ENCODE measurements at places on chromosomes 2 and 18.

- peak; percentile 23 for DNase-seq
Observed at GRCh38 chr2:233803292-233803911, 25.3 kb downstream of the MROH2A start.

- DNase-seq = no peak
Observed at GRCh38 chr2:14285812-14286211, 346.7 kb upstream of the LRATD1 start.

DNA sequence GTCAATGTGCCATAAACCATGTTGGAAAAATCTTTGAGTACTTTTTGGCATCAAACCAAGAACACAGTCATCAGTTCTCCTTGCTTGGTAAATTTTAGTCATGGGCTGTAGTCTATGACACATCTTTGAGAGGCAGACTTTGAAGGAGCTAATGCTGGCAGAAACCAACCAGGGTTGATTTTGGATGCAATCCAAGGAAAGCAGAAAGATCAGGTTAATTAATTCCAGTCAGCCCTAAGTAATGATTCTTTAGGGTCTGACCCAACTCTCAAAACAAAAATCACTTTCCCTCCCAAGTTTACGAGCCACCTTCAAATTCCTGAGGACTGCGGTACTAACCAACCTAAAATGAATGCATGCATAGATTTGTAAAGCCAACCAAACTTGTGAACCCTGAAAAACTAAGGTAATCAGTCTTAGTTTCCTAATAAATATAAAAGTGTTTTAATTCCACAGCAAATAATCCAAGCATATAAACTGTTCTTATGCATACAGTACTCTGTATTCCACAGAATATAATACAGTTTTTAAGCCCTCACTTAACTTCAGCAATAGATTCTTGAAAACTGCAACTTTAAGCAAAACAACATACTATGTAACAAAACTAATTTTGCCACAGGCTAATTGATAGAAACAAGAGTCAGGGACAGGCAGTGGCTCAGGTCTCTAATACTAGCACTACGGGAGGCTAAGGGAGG, 22.0 kb downstream of the AP1S3 start:
- no peak for DNase-seq

- DNase-seq = no peak
Observed at GRCh38 chr2:25266399-25266798, 75.3 kb downstream of the DNMT3A start.

- no peak for DNase-seq
Observed at GRCh38 chr2:167749660-167750059, 497.7 kb downstream of the STK39 start.

DNA sequence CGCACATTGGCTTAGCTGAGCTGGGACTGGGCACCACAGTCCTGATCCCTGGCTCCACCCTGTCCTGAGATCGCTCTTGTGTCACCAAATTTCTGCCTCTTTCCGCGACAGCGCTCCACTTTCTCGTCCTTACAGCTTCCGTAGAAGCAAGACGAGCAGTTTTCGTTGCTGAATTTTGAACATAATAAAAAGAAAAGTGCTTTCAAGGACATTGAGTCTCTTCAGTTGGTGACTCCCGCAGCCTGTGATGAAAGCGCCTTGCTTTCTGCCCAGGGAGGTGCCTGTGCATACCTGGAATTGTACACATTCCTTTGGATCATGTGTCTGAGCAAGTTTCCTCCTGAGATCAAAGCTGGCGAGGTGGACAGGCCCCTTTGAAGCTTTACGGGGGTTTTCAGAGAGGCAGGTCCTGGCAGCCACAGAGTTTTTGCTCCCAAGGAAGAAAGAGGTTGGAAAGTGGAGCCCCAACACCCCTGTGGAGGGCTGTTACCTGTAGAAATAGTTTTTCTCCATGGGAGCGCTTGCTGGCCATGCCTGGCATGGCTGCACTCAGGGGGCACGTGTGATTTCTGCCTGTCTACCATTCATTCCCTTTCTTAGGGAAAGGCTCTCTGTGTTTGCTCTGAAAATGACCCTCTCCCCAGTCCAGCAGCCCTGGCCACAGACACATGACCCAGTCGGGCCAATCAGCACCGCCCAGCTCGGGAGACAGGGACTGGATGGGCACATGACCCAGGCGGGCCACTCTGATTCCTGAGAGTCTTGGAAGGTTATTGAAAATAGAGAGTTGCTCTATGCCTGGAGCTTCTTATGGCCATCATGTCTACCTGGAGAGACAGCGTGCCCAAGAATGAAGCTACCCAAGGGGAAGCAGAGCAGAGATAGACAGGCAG, 115.6 kb upstream of the OTOS start:
- DNase-seq = no peak

DNA sequence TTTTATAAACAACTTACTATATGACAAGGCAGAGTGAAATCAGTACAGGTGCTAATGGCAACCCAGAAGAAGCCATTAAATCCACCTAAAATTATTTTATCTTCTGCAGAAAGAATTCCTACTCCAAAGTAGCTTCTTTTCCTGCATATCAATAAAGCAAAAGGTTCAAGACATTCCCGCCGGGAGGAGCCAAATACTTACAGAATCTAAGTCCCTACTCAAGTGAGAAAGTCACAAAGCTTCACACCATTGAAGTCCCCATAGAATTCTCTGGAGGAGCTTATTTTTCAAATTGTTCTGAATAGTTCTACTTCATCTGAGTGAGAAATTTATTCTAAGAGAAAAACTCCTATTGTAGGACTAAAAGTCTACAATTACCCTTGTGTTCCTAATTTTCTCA, 233.7 kb upstream of the HNRNPA3 start:
- no peak for DNase-seq

DNA sequence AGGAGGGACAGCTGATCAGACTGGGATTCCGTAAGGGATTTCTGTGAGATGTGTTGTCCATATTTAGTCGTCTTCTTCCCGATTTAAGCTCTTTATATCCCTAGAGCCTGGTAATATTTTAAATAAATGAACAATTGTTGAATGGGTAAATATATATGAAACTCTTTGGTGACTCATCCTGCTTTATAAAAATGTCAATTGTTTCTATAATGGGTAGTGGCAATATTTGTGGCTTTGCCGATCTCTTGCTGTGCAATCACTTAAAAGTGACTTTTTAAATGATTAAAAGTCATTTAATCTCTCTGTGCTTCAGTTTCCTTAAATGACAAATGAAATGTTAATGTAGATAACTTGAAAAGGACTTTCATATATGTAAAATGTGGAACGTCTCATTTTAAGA, 339.2 kb downstream of the RNF144A start:
- DNase-seq = no peak

GRCh38 chr2:68710336-68710735, 24.3 kb upstream of the ARHGAP25 start:
- DNase-seq = no peak

DNA sequence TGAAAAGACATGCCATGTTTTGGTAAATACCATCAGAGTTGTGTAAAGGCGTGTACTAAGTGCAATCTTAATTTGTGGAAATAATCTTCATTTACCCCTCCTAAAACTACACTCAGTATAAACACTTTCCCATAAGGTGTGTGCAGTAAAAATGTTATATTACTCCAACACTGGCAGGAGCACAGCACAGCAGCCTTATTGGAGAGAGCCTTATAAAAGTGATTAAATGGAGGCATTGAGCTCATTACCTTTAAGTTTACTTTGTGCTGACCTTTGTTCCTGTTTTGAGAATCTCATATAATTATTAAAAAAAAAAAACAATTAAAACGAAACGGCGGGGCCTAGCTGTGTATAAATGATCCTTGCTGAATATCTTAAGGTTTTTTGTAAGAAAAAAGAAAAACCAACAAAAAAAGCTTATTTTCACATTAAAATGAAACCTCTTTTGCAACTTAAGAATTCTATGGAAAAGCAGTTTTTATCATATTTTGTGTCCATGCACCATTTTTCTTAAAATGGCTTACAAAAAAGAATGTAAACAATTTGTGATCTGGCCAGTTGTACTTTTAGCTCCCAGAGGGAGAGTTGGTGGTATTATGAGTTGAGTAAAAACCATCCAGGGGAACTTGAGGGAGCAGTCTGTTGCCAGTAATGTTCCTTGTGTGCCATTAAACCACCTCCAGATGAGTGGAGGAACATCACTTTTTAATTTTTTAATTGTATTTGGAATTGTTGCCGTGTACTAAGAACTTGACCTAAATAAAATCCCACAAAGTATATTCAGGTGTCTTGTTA, 103.4 kb downstream of the ABI2 start:
- DNase-seq = no peak

- DNase-seq = no peak
Observed at GRCh38 chr2:145939949-145940348, 1420.0 kb upstream of the ZEB2 start.

DNA sequence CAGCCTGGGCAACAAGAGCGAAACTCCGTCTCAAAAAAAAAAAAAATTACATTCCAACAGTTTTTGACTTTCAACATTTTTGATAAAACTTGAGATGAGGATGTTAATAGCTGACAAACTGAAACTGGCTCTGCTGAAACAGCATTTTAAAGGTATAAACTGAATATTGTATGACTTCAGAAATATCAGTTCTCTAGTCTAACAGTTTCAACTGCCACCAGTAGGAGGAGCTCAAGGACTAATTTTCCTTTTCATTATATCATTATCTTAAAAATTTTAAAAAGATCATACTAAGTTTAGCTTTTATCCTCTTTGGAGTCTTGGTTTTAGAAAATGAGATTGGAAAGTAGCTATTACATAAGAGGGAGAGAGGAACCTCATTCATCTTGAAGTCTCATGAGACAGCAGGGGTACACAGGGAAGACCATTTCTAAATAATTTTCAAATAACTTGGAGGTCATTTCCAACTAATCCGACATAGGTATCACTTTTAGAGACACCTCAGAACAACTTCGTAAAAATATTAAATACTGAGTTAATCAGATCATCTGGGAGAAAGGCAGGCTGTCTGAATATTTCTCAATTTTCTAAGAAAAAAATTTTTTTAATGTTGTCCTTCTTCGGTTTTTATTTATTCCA, 37.6 kb upstream of the MCM6 start:
- DNase-seq = no peak

- no peak for DNase-seq
Observed at GRCh38 chr2:126512026-126512425, 143.9 kb upstream of the GYPC start.

- DNase-seq = no peak
Observed at GRCh38 chr2:5077479-5078089, 614.6 kb upstream of the SOX11 start.

DNA sequence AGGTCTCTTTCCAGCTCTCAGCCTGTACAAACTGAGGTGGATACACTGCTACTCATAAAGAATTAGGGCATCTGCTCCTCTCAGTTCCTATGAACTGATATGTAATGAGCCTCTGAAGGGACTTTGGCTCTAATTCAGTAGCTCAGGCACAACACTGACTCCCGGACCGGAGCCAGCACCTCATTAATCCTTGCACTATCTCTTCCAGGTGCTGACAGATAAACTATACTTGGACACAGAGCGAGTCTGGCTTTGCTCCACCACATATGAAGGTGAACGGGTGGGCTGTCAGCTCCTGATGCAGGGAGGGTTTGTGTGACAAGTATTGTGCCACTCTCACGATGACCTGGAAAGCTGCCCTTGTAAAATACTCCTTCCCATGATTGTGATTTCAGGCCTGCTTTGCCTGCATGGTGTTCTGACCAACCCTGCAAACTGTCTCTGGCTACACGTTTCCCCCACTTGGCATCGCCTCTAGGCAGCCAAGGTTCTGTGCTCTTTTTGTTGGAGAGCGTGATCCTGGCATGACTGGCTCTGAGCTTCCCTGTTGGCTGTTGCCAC, 111.6 kb upstream of the LMAN1 start:
- DNase-seq = no peak

GRCh38 chr2:101341421-101341820, 32.9 kb upstream of the RNF149 start:
- no peak for DNase-seq

GRCh38 chr2:231890896-231891513, 35.2 kb downstream of the NPPC start:
- peak; percentile 33 for DNase-seq

DNA sequence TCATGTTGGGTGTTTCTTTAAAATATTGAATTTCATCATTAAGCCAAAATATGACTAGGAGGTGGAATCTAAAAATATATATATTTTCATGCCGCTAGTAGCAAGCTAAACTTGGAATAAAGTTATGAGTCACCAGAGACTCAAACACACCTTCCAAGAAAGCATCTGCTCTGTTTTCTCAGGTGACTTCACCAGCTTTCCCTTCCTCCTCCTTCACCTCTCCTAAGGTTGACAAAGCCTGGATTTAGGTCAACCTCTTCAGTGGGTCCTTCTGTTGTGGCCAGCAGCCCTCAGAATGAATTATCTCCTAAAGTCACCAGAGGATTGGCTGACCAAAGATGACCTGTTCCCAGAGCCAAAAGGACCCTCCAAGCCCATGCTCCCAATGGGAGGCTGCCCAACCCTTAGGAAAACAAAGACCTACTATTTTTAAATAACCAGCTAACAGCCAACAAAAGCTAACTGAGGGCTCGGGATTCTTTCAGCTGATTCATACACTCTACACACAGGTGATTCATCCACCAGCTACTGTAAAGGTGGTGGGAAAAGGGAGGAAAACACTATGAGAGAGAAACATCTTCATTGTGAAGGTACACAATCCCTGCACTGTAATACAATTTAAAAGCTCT, 113.9 kb downstream of the MYO5B start:
- DNase-seq = no peak

DNA sequence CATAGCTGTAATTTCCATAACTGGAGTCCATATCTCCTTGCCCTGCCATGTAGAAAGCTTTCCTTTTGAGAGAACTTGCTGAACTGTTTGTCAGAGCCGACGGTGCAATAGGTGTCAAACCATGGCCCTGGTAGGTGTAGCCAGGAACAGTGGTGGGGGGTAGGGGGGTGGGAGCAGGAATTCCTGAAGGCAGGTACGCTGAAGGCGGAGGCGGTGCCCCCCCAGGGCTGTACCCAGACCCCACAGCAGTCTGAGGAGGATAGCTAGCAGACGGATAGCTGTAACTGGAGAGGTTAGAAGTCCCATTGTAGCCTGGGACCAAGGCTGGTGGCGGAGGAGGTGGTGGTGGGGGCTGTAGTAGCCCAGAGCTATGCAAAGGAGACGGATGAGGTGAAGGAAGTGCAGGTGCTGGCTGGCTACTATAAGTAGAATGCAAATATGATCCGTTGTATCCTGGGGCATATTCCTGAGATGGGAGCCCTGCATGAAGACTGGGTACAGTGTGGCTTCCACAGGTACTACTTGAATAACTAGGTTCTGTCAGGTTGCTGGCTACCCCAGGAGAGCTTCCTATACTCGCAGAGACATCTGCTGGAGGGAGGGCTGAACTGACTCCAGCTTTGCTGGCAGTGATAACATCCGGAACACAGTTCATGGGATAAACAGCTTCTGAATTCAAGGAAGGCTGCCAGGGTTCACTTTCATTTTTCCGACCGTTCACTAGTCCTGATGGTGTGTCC, 124.8 kb downstream of the FIGN start:
- DNase-seq = no peak

GRCh38 chr18:49019446-49020045, 68.8 kb upstream of the SMAD7 start:
- peak; percentile 44 for DNase-seq

- DNase-seq = no peak
Observed at GRCh38 chr2:97870396-97870843, 125.3 kb downstream of the TMEM131 start.

GRCh38 chr18:70455731-70456130, 166.9 kb downstream of the SOCS6 start:
- DNase-seq = no peak
